Smooth muscle cell of the pulmonary artery (primary cell): ENCODE measurements at places on chromosomes 5 and 9. TPM values are rescaled to one million over a fixed set of nuclear protein-coding genes. Genes with fewer than 3 reads are reported as not detected.

The SLC25A2 gene
- total RNA-seq, result 0.13 and 0.26 TPM in 2 replicates

The EDIL3 gene
- 324 and 430 TPM in 2 replicates for total RNA-seq

The OR1L8 gene
- total RNA-seq, result not detected in 2 replicates

The CD274 gene
- 4.8 and 8.8 TPM in 2 replicates for total RNA-seq

The FGD3 gene
- not detected in 2 replicates for total RNA-seq

The CARTPT gene
- not detected in 2 replicates for total RNA-seq

The DMRT3 gene
- not detected in 2 replicates for total RNA-seq

The OTP gene
- not detected in 2 replicates for total RNA-seq

The PCDHA1 gene
- total RNA-seq, result 0.20 TPM in 1 of 2 replicates, not detected in the other

The AMACR gene
- 6.6 and 7.1 TPM in 2 replicates for total RNA-seq

The PCDH1 gene
- 4.7 and 6.3 TPM in 2 replicates for total RNA-seq

The DNAH5 gene
- 0.20 and 0.43 TPM in 2 replicates for total RNA-seq

The NEUROG1 gene
- not detected in 2 replicates for total RNA-seq

The ZNF483 gene
- total RNA-seq, result 1.1 and 1.6 TPM in 2 replicates

The TTC16 gene
- 0.07 TPM in 1 of 2 replicates, not detected in the other for total RNA-seq

The INSL6 gene
- not detected in 2 replicates for total RNA-seq

The HBEGF gene
- total RNA-seq, result 4.6 and 10.7 TPM in 2 replicates

The SH3GLB2 gene
- total RNA-seq, result 39.2 and 69.5 TPM in 2 replicates

The TMEM252 gene
- not detected in 2 replicates for total RNA-seq

The LHX3 gene
- not detected in 2 replicates for total RNA-seq

The PCDHGB2 gene
- 3.2 and 3.9 TPM in 2 replicates for total RNA-seq

The LHX6 gene
- total RNA-seq, result not detected in 2 replicates

The SHISAL2B gene
- not detected in 2 replicates for total RNA-seq
